Body of pancreas (tissue), 4 donors: ENCODE measurements at places on chromosomes 1 and 21. TPM values are rescaled to one million over a fixed set of nuclear protein-coding genes. Genes with fewer than 3 reads are reported as not detected.

GRCh38 chr1:72435025-72435424 lies 152.7 kb upstream of the NEGR1 start:
- DNase-seq, result no peak

DNA sequence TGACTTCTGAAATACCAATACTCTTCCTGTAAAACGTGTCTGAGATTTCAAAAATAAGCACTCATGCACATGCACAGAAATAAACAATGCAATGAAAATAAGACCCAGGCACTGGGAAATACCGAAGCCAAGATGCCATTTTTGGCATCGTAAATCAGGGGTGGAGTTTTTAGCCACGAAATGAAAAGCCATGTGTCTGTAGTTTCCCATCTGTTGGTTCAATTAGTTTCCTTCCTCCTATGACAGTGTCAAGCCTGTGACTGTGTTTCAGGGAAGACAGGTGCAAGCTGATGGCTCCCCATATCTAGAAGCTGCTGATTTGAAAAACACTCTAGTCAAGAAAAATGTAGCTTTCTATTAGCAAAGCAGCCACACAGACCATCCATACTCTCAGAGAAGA lies 480.4 kb upstream of the CAMK1G start:
- no peak for DNase-seq

- no peak for DNase-seq
Observed at GRCh38 chr1:30704271-30704670, 19.1 kb downstream of the MATN1 start.

DNA sequence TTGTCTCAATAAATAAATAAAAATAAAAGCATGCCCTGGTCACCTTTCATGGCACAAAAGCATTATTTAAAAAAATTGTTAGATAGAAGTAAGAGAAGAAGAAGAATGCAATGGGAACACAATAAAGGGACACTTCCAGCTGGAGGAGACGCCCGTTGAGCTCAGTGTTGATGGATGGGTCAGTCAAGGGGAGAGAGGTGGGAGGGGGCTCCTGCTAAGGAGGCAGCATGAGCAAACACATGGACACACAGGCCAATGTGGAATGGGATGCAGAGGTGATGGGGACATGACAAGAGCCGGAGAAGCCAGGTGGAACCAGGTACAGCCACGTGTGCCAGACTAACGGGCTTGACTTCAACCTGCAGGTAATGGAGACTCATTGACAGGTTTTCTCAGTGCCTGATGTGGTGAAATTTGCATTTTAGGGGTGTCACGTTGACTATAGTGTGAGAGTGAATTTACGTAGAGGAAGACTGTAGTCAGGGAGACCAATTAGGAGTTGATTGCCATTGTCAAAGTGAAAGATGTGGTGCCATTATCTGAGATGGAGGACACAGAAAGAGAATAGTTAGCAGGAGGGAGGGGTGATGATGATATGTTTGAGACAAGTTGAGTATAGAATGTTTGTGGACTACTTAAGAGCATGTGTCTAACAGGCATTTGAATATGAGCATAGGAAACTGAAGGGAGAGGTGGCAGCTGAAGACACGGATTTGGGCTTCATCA lies 48.7 kb upstream of the ATP2B4 start:
- no peak for DNase-seq

- peak; percentile 20 for DNase-seq
Observed at GRCh38 chr1:159753386-159753785, 27.4 kb upstream of the DUSP23 start.

DNA sequence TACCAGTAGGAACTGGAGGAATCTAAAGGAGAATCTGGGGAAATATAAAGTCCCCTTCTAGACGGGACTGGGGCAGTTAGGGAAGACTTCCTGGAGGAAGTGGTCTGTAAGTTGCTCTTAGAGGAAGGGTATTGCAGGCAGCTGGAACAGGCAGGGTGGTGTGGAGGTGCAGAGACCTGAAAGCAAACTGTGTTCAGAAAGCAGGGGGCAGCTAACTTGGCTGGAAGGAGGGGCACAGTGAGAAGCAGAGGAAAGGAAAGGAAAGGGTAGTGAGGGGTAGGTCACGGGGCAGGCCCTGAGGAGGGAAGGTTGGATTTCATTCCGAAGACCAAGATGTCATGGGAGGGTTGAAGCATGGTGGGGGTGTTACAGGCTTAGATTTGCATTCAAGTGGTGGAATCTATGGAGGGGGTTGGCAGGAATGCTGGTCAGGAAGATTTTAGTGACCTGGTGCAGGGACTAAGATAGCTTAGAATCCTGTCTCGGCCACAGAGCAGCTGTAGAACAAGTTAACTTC lies 240.7 kb downstream of the FOXD2 start:
- DNase-seq, result no peak

GRCh38 chr1:5374192-5374591 lies 618.0 kb downstream of the NPHP4 start:
- DNase-seq, result no peak

DNA sequence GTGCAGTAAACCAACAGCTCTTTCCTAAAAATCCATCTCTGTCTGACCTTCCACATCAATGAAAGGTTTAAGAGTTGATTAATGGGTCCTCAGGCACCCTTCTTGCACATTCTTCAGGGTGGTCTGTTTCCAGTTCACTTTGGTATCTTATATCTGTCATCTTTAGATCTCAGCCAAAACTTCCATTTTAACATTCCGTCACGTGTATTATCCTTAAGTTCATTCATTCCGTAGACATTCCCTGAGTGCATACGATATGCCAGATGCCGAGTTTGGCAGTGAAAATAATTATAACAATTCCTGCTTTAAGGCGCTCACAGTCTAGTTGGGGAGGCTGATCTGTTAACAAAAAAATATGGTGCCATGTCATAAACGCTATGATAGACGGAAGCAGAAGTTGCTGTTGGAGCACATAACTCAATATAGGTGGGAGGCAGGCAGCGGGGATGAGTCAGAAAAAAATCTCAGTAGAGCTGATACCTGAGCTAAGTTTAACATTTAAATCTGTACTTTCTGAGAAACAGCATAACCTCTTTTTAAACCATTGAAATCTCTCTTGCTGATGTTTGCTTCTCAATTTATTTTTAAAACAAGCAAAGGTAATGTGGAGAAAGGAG lies 59.6 kb upstream of the HOOK1 start:
- DNase-seq, result no peak

DNA sequence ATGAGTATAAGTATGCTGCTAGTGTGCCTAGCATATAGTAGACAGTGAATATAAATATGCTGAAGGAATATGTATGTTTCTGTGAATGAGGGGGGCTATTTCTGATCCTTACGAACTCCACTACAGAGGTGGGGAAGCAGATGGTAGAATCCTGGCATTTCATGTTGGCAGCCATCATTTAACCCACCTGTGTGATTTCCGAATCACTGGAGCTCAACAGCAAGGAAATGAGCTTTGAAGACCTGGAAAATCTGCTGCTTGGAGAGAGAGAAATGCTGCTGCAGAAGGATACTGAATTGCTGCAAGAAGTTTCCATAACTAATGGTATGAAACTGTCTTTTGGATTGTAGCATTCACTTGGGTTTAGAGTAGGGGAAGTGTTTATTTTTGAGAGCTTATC lies 83.5 kb downstream of the RABGAP1L start:
- no peak for DNase-seq

Gene VWA5B1
- total RNA-seq, result not detected

Gene ALPL
- total RNA-seq, result 3.4 TPM

Gene CRNN
- total RNA-seq, result not detected
